ENCODE measurements at places on chromosomes 11 and 22.

DNA sequence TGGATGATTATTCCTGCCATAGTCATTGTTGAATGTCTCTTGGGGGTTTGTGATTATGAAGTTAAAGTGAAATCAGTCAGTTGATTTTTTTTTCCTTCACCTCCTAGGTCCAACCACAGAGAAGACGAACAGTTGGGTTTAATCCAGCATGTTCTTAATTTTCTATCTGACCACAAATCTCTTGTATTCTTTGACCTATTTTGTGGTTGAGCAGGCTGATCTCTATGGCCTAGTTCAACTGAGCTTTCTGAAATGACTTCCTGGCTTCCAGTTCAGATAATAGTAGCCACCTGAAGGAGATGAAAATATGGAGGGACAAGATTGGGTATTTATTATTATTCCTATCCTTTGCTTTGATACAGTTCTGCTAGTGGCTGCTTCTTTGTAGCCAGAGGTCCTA lies 5.2 kb upstream of the OR56A5 start:
- DNase-seq = no peak

GRCh38 chr11:77813256-77813655 lies 7.3 kb downstream of the RSF1 start:
- no peak for DNase-seq

DNA sequence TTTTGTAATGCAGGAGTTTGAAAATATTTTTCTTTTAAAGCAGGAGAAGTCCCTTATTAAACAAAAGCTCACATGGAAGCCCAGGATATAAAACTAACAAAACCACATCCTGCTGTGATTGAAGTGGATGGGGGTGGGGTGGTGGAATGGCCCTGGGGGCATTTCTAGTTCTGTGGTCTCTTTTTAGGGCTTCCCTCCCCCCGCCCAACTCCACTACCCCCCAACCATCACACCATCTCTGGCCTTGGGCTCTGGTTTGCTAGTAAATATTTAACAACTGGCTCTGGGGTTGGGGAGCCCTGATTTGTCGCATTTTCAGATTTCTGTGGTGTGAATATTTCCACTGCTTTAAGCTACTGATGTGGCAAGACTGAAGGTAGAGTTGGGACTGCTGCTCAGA lies 279.6 kb upstream of the PLET1 start:
- DNase-seq = no peak

- DNase-seq = no peak
These were observed 74.5 kb upstream of the CSNK2A3 start for GRCh38 chr11:11427542-11427941.

DNA sequence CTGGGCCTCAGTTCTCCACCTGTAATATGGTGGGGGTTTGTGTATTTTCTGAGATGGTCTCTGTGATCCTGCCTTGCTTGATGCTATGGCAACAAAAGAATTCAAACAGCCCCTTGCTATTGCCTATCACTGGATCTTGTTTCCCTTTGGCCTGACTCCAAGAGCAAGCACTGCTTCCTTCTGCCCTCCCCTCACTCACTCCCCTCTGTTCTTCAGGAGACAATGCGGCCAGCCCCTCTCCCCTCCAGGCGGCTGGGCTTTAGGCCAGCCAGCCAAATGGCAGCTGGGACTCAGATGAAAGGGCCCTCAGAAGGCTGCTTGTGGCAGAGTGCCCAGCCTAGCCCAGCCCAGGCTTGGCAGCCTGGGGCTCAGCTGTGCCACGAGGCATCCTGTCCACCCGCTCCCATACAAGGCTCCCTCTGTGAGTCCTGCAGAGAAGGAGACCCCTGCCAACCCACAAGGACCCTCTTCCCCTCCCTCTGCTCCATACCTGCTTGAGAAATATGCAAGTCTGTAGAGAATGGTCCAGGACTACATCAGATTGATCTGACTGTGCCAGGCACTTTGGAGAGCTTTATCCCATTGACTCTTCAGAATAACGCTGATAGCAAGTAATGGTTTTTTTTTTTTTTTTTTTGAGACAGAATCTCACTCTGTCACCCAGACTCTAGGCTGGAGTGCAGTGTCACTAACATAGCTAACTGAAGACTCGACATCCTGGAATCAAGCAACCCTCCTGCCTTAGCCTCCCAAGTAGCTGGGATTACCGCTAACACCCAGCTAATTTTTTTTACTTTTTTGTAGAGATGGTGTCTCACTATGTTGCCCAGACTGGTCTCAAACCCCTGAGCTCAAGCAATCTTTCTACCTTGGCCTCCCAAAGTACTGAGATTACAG lies 7.6 kb upstream of the KCTD14 start:
- peak; percentile 100 for DNase-seq

DNA sequence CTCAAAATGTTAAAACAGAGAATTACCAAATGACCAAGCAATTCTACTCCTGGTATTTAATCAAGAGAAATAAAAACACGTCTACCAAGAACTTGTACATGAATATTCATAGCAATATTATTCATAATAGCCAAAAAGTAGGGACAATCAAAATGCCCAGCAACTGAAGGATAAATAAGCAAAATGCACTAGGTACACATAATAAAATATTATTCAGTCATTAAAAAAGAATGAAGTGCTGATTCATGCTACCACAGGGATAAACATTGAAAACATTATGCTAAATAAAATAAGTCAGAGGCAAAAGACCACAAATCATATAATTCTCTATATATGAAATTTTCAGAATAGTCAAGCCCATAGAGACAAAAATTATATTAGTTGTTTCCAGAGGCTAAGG lies 24.8 kb downstream of the ARHGAP32 start:
- no peak for DNase-seq

GRCh38 chr22:22976033-22976922 lies 88.7 kb downstream of the IGLL5 start:
- no peak for DNase-seq

DNA sequence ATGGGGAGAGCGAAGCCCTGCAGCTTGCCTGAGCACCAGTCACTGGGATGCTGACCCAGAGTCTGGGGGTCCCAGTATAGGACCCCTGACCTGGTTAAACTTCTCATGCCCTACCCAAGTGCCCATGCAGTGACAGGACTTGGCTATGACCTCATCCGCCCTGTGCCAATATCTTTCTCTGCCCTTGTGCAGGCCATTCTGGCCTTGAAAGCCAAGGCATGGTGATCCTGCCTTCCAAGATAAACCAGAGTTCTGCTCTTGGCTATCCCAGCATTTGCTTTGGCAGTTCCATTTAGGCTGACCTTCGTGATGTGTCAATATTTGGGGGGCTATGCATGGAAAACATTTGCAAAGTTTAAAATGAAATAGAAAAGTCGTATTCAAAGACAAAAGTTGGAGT lies 240.8 kb upstream of the MPPED2 start:
- DNase-seq = no peak

DNA sequence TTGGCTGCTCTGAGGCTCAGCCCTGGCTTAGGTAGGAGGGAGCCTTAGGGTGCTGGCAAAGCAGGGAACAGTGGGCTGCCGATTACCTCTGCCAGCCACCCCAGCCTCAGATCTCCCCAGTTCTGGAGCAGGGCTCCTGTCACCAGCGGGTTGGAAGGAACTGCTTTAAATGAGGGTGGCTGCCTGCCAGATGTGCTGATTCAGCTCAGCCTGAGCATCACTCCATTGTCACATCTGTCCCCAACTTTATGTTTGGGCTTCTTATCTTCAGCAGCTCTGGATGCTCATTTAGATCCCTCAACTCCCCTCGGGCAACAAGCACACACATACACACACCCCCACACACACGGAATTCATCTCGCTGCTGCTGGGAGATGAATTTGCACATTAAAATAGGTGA lies 16.9 kb upstream of the ANKK1 start:
- no peak for DNase-seq

- DNase-seq = peak; percentile 92
These were observed 69.0 kb upstream of the SYT13 start for GRCh38 chr11:45354976-45355705.

DNA sequence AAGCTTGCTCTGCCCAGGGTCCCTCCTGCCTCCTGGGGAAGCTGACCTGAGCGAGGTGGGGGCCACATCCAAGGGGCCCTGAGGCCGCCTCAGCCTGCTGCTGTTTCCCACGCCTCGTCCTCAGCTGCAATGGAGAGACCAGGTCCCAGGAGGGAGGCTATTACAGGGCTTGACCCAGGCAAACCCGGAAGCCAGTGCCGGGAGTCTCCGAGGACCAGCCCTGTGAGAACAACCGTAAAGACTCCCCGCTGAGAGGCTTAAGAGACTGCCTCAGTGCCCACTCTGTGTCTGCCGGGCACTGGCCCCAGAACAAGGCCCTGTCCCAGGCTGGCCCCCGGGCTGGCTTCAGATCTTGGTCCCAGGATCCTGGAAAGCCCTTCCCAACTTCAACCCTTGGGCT lies 124.3 kb upstream of the FGF3 start:
- no peak for DNase-seq

GRCh38 chr22:28581016-28581415 lies 98.6 kb downstream of the TTC28 start:
- no peak for DNase-seq

- DNase-seq = peak; percentile 75
These were observed 84.4 kb upstream of the SEPTIN5 start for GRCh38 chr22:19629720-19630419.

GRCh38 chr11:78809931-78810541 lies 235.4 kb upstream of the NARS2 start:
- DNase-seq = no peak

GRCh38 chr11:61011229-61011870 lies 39.9 kb downstream of the CD6 start:
- no peak for DNase-seq

- peak; percentile 54 for DNase-seq
These were observed 12.7 kb downstream of the PRG3 start for GRCh38 chr11:57368106-57368844.

DNA sequence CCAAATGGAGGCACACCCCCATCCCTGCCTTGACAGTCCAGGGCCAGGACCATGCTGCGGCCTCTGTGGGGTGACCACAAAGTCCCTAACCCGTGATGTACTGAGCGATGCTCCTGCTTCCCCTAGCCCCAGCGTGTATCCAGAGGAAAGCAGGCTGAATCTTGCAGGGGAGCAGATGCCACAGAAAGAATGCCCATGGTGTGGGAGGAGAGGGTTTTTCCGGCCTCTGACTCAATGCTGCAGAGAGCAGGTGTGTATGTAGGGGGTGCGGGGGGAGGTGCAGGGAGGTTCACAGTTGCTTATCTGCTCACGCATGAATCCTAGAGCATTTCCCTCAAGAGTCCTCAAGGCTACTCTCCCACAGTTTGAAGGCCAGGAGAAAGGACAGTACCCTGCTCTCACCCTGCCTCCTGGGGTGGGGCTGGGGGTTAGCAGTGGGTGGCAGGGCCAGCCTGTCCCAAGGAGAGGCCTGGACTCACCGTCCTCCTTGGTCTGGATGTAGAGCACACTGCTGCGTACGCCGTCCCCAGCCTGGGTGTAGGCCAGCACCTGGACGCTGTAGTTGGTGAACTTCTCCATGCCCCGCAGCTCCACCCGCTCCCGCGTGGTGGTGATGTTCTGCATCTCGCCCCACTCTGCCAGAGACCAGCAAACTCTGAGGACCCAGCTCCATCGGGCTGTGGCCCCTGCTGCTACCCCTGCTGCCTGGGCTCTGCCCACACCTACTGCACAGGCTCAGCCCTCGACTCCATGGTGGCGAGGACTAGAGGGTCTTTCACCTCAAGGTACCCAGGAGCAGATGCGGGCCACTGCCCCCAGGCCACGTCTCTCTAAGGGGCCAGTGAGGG lies 130.8 kb downstream of the CEP164 start:
- DNase-seq = peak; percentile 65

- peak; percentile 9 for DNase-seq
These were observed 1.3 kb downstream of the LRP5 start for GRCh38 chr11:68313574-68314202.

DNA sequence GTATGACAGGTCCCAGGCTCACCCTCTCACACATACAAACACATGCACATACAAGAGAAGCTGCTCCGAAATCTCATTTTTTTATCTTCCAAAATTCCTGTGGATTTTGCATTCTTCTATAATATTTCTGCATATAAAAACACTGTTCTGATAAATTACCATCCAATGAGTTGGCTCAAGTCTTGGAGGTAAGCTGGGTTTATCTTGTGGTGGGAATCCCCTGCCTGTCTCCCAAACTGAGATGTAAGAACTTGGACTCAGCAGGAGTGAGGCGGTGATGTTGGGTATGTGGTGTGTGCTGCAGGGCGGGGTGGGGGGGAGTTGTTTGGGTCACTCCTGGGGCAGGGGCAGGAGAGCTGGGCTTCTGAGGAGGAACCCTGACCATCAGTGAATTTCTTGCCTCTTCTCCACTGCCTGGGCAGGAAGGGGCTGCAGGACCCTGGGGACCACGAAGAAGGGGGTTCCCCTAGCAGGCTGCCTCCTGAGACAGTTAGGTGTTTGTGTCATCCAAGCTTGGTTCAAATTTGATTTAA lies 6.8 kb upstream of the P2RY6 start:
- DNase-seq = no peak

DNA sequence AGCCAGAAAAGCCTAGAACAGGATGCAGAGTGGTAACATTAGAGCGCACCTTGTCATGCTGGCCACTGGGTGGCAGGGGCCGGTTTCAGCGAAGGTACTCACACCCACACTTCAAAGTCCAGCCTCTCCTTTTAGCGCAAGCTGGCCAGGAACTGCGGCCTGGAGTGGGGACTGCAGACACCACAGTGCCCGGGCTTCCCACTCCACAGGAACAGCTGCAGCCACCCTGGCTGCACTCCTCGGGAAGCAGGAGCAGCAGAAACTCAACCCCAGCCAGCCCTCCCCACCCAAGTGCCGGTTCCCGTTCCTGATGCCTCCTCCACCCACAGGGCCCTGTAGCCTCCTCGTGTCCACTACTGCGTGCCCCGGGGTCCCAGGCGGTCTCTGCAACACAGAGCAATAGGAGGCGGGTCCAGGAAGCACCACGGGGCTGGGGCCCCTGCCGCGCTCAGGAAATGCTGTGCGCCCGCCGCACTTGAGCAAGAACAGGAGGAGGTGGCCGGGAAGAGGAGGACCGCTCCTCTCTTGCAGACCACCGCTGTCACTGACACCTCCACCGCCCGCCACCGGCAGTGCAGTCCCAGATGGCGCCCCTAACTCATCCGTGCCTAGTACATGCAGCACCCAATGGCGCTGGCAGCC lies 2.2 kb downstream of the RFPL2 start:
- peak; percentile 65 for DNase-seq

GRCh38 chr11:110886288-110886970 lies 174.2 kb upstream of the ARHGAP20 start:
- DNase-seq = peak; percentile 9

GRCh38 chr22:26724414-26724813 lies 67.0 kb downstream of the MIAT start:
- DNase-seq = no peak

- DNase-seq = no peak
These were observed 265.7 kb upstream of the CTSC start for GRCh38 chr11:88603091-88603867.

DNA sequence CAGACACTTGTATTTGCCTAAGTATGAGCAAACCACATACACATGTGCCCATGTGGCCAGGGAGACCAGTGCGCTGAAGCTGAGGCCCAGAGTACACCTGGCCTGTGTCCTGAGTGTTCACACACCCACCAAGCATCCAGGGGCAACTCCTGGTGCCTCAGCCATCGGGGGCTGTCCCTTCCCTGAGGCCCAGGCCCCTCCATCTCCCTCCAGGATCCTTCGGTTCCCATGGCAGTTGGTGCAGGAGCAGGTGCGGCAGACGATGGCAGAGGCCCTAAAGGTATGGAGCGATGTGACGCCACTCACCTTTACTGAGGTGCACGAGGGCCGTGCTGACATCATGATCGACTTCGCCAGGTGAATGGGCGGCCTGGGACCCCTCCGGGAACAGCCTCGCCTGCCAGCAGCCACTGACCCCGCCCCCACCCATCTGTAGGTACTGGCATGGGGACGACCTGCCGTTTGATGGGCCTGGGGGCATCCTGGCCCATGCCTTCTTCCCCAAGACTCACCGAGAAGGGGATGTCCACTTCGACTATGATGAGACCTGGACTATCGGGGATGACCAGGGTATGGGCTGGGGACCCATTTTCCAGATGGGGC lies 6.5 kb upstream of the SMARCB1 start:
- DNase-seq = no peak

Measured in NCI-H1092 treated with DMSO at 0.1 percent for 48 hours (cell line).